ENCODE measurements at places on chromosomes 16 and 17. TPM values are rescaled to one million over a fixed set of nuclear protein-coding genes. Genes with fewer than 3 reads are reported as not detected.

GRCh38 chr17:41680426-41681040 lies 8.2 kb upstream of the EIF1 start:
- peak overlapping the region; percentile 64 for H3K27ac ChIP-seq
- H3K4me1 ChIP-seq: peaks cover 61% of the 10 kb centered on the region
- H3K27me3 ChIP-seq: no peaks in the 10 kb centered on the region
- no peak overlapping the region for H3K4me3 ChIP-seq
- peaks cover 9% of the 10 kb centered on the region for H3K36me3 ChIP-seq
- DNase-seq: no peak

The RAB26 gene
- total RNA-seq: 0.68 TPM

GRCh38 chr16:12453832-12454231 lies 349.9 kb downstream of the CPPED1 start:
- H3K27me3 ChIP-seq: no peaks in the 10 kb centered on the region
- peaks cover 3% of the 10 kb centered on the region for H3K36me3 ChIP-seq
- no peak for DNase-seq

GRCh38 chr17:68749349-68750207 lies 148.4 kb upstream of the FAM20A start:
- peaks cover 14% of the 10 kb centered on the region for H3K27me3 ChIP-seq
- no peak overlapping the region for H3K4me3 ChIP-seq
- no peaks in the 10 kb centered on the region for H3K4me1 ChIP-seq

DNA sequence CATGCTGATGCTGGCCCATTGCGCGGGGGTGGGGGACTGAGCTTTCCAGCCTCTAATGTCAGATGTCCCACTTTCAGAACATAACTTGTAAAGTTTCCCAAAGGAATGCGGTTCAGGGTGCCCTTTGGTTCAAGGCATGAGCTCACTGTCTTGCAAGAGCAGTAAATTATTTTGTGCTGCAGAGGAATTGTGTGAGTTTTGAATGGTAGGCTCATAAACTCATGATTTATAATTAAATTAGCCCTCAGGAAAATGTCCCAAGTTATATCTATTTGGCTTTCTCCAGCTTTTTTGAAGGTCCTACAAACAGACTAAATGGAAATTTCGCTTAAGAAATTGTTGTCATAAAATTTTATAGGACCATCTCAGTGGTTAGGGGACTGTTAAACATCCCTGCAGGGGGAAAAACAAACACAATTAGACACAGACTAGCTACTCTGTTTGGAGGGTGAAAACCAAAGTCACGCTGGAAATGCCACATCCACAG lies 321.8 kb downstream of the HS3ST3B1 start:
- no peaks in the 10 kb centered on the region for H3K4me1 ChIP-seq
- no peaks in the 10 kb centered on the region for H3K36me3 ChIP-seq
- H3K4me3 ChIP-seq: no peak overlapping the region
- H3K27ac ChIP-seq: no peak overlapping the region

The QPRT gene
- total RNA-seq: 15.7 TPM

DNA sequence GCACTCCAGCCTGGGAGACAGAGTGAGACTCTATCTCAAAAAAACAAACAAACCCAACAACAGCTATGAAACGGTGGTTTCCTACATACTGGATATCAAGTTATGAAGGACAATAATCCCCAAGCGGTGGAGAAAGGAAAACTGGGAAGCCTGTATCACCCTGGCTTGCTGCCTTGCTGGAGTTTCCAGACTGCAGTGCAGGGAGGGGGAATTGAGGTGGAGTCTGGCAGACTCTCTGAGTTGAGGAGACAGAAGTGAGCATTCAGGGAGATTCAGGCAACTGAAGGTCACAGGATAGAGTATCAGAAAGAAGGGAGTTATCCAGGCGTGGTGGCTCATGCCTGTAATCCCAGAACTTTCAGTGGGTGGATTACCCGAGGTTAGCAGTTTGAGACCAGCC lies 11.9 kb downstream of the QRICH2 start:
- H3K36me3 ChIP-seq: no peaks in the 10 kb centered on the region
- H3K27me3 ChIP-seq: no peaks in the 10 kb centered on the region
- H3K4me3 ChIP-seq: no peak overlapping the region
- peaks cover 3% of the 10 kb centered on the region for H3K4me1 ChIP-seq

The MGAT5B gene
- 0.68 TPM for total RNA-seq

DNA sequence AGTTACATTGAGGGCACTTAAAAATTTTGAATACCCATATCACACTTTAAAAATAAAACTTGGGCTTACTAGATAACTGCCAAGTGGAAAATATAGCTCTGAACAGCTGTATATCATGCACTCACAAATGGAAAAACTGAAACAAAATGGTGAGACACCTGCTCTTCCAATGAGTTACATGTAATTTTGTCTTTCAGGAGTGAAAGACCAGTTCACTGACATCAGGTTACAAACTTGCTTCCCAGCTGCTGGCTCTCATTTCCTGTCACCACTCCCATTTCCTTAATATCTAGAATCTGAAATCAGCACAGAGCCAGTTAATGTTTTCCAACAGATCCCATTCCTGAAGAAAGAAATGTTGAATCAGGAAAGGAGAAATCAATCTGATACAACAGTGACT lies 10.8 kb downstream of the CSNK2A2 start:
- peaks cover 69% of the 10 kb centered on the region for H3K36me3 ChIP-seq
- DNase-seq: no peak
- peaks cover 14% of the 10 kb centered on the region for H3K4me1 ChIP-seq
- no peaks in the 10 kb centered on the region for H3K27me3 ChIP-seq

- H3K4me1 ChIP-seq: peaks cover 25% of the 10 kb centered on the region
- no peak overlapping the region for H3K4me3 ChIP-seq
- H3K27ac ChIP-seq: peak overlapping the region; percentile 40
- no peaks in the 10 kb centered on the region for H3K27me3 ChIP-seq
- DNase-seq: no peak
Measured at GRCh38 chr17:18267927-18268711, 7.7 kb downstream of the MIEF2 start.

GRCh38 chr17:37823996-37824395 lies 79.1 kb upstream of the HNF1B start:
- no peak for DNase-seq

- no peak for DNase-seq
- peaks cover 42% of the 10 kb centered on the region for H3K4me1 ChIP-seq
- H3K27ac ChIP-seq: peak overlapping the region; percentile 67
- H3K4me3 ChIP-seq: peak overlapping the region; percentile 29
- peaks cover 50% of the 10 kb centered on the region for H3K36me3 ChIP-seq
- no peaks in the 10 kb centered on the region for H3K27me3 ChIP-seq
Measured at GRCh38 chr17:80742581-80743180, 198.0 kb downstream of the RPTOR start.

- no peak overlapping the region for H3K4me3 ChIP-seq
- peaks cover 26% of the 10 kb centered on the region for H3K27me3 ChIP-seq
- no peak overlapping the region for H3K27ac ChIP-seq
- no peaks in the 10 kb centered on the region for H3K4me1 ChIP-seq
- DNase-seq: no peak
Measured at GRCh38 chr16:81204798-81205680, 33.5 kb upstream of the BCO1 start.

The SYT17 gene
- not detected for total RNA-seq

The MYH1 gene
- total RNA-seq: not detected

DNA sequence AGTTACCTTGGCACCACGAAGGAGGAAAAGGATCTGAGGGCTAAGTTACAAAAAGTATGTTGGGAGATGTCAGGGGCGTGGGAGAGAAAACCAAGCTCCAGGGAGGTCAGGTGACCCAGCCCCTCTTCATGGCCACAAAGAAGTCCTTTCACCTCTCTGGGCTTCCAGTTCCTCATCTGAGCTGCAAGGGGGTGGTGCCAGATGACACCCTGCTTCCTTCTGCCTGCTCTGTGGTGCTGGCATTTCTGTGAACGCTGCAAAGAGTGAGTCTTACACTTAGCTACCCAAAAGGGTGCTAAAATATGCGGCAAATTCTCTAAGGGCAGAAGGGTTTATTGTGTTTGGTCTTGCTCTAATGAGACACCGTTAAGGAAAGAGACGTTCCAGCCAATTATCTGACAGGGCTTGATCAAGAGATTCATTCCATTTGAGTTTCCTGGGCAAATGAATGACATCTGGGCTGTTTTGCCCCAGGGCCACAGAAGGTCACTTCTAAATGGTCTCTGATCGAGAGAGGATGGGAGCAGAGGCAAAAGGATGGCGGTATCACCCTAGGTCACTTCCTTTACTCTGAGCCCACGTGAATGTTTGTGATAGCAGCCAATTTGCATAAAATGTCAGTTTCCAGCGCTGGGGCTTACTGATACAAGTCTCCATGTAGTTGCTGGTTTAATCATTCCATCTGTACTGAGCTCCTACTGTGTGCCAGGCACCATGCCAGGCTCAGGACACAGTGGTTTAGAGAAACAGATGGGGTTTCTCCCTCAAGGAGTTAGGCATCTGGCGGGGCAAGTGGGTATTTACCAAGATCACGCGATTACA lies 210.2 kb downstream of the KATNIP start:
- H3K27me3 ChIP-seq: no peaks in the 10 kb centered on the region
- no peaks in the 10 kb centered on the region for H3K4me1 ChIP-seq
- DNase-seq: no peak
- no peak overlapping the region for H3K27ac ChIP-seq

The HBQ1 gene
- not detected for total RNA-seq

DNA sequence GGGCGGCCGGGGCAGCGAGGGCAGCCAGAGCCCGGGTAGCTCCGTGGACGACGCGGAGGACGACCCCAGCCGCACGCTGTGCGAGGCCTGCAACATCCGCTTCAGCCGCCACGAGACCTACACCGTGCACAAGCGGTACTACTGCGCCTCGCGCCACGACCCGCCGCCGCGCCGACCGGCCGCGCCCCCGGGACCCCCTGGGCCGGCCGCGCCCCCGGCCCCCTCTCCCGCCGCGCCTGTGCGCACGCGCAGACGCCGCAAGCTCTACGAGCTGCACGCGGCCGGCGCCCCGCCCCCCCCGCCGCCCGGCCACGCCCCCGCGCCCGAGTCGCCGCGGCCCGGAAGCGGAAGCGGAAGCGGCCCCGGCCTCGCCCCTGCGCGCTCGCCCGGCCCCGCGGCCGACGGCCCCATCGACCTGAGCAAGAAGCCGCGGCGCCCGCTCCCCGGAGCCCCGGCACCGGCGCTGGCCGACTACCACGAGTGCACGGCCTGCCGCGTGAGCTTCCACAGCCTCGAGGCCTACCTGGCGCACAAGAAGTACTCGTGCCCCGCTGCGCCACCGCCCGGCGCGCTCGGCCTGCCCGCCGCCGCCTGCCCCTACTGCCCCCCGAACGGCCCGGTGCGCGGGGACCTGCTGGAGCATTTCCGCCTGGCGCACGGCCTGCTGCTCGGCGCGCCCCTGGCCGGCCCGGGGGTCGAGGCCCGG lies 36.1 kb upstream of the ZC3H18 start:
- H3K36me3 ChIP-seq: no peaks in the 10 kb centered on the region
- H3K4me3 ChIP-seq: peak overlapping the region; percentile 42
- H3K27me3 ChIP-seq: no peaks in the 10 kb centered on the region
- no peak overlapping the region for H3K27ac ChIP-seq

DNA sequence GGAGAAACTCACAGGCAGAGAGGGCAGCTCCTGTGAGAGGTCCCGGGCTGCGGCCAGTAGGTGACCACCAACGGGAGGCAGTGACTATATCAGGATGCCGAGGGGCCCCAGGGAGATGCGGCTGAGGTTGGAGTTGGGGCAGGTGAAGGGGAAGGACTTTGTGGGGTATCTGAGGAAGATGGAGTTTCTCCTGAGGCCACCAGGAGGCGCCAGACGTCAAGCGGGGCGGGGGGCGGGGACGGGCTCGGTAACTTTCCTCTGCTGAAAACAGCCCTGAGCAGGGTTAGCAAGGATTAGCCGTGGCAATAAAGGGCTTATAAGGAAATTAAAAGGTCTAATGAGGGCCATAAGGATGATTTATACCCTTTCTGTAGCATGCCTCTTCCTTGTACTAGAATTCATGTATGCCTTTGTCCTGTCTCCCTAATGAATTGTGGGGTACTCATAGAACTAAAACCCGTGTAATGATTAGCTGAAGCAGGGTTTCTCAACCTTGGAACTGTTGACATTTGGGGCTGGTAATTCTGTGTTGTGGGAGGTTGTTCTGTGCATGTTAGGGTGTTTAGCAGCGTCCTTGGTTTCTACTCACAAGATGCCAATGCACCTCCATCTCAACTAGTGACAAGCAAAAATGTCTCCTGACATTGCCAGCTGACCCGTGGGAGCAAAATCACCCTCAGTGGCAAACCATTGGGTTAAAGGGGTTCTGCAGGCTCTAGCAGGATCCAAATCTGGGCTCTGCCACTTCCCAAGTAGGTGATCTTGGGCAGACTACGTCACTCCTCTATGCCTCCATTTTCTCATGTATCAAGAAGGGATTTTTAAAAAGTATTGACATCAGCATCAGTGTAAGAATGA lies 74.8 kb upstream of the GRIN2A start:
- H3K4me1 ChIP-seq: peaks cover 6% of the 10 kb centered on the region
- no peaks in the 10 kb centered on the region for H3K36me3 ChIP-seq
- H3K4me3 ChIP-seq: no peak overlapping the region
- H3K27me3 ChIP-seq: peaks cover 3% of the 10 kb centered on the region
- H3K27ac ChIP-seq: no peak overlapping the region

DNA sequence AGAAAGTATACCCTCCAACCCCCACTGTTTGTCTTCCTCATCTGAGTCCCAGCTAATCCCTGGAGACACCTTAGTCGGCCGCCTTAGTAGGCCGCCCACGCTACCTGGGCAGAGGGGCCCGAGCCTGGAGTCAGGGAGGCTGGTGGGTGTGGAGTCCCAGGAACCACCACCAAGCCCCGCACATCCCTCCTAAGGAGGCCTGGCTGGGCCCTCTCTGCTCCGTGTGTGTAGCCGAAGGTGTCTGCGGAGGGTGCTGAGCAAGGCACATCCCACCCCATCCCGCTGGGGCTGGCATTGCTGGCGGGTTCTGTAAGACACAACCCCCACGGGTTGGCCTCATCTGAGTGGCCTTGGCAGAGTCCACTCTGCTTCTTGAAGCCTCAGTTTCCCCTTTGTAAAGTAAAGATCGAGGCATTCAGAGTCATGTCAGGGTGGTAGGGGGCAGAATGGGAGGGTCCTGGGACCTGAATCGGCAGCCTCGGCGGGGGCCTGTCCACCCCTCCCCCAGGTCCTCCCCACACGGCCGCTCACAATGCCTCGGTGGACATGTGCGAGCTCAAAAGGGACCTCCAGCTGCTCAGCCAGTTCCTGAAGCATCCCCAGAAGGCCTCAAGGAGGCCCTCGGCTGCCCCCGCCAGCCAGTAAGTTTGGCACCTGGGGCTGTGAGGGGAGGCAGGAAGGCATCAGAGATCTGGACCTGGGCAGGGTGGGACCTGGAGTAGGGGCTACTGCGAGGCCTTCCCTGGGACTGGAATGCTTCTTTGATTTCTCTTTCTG lies 15.2 kb upstream of the ADGRG3 start:
- DNase-seq: no peak
- H3K36me3 ChIP-seq: no peaks in the 10 kb centered on the region
- H3K4me3 ChIP-seq: no peak overlapping the region
- no peaks in the 10 kb centered on the region for H3K27me3 ChIP-seq

The ANKFN1 gene
- total RNA-seq: not detected

DNA sequence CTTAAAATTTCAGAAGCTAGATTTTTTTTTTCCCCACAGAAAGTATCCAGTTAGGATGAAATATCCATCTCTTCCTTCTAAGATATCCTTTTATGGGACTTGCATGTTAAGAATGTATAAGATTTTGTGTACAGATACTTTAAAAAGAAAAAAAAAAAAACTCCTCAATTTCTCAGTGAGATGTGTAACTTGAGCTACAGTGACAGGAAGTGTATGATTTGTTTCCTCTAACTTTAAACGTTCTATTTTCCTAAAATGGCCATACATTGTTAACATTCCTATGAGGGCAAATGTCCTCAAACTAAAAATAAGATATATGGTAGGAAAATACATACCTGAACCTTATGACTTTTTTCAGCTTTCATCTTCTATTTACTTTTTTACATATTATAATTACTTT lies 8.9 kb downstream of the FBXO47 start:
- H3K36me3 ChIP-seq: no peaks in the 10 kb centered on the region
- no peak overlapping the region for H3K27ac ChIP-seq
- no peak for DNase-seq
- H3K27me3 ChIP-seq: no peaks in the 10 kb centered on the region
